ENCODE measurements at places on chromosomes 16 and 17.

DNA sequence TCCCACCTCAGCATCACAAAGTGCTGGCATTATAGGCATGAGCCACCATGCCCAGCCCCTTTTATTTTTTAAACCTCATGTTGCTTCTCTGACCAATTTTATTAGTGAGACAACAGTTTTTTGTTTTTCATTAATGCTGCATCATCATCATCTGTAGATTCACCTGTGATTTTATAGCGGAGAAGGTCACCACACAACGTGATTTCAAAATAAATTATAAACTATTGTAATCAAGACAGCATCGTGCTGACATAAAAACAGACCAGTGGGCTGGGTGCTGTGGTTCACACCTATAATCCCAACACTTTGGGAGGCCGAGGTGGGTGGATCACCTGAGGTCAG is 28.7 kb upstream of the METTL9 start:
- DNase-seq = no peak

DNA sequence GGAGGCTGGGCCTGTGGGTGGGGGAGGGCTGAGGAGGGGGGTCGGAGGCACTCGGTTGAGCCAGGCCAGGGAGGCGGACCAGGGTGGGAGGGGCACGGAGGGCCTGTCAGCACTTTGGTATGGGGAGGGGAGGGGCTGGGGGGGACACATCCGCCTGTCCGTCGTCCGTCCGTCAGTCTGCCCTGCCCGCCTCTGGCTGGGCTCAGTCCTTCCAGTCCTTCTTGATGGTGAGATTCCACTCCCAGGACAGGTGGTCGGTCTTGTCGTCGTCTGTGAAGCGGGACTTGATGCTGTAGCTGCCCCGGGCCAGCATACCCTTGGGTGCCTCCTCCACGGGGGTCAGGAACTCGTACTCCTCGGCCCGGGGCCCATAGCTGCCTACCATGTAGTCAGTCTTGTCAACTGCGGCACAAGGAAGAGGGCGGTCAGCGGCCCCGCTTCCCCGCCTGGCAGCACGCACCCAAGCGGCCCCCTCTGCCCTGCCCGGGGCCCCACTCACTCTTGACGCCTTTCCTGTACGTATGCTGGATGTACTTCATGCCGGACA is 2.4 kb downstream of the ARHGDIA start:
- no peak for DNase-seq

- no peak for DNase-seq
Observed at GRCh38 chr17:1229900-1230501, 40.2 kb upstream of the BHLHA9 start.

GRCh38 chr16:84391151-84392030 is 23.1 kb downstream of the ATP2C2 start:
- DNase-seq = no peak

DNA sequence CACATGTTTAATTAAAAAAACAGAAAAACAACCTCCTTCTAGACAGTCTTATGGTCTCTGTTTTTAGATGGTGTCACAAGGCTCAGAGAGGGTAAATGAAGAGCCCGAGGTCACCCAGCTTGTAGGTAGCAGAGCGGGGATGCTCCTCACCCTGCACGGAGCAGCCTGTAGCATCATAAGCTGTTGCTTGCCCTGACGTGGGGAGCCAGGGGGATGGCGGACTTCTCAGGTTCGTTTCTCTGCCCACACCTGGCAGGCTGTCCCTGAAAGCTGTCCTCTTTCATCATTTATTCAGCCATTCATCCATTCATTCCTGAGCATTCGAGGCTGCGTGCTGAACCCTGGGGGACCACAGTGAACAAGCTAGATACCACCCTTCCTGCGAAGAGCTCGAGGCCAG is 75.7 kb upstream of the KSR1 start:
- no peak for DNase-seq

DNA sequence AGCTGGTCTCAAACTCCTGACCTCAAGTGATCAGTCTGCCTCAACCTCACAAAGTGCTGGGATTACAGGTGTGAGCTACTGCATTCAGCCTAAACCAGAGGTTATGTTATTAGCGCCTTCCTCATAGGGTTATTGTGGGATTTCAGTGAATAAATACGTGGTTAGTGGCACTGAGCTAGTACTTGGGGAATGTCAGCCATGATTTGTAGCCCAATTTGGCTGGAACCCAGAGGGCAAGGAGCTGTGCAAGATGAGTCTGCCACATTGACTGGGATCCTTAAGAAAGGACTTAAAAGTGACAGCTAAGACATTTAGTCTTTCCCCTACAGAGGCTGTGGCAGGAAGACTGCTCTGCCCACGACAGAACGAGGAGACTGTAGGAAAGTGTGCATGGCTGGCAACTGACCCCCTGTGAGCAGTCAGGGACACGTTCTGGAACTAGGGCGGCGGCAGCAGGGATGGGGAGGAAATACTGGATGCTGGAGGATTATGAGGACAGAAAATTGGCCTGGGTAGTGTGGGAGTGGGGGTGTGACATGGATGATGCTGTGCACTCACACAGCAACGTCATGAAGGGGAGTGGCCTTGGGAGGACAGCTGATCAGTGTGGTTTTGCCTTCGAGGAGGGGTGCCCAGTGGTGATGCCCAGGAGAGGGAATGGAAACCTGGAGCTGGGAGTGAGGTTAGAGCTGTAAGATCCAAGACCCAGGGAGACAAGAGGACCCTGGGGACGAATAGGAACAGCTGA is 14.6 kb downstream of the ATP5PD start:
- peak; percentile 65 for DNase-seq

All from gastrocnemius medialis (tissue), 4 donors.